Fibroblast of the aortic adventitia (primary cell): ENCODE measurements at places on chromosomes 16 and 17.

- DNase-seq = no peak
These were observed 3.4 kb downstream of the NARF start for GRCh38 chr17:82461827-82462524.

GRCh38 chr16:83831456-83831987 is 23.7 kb downstream of the HSBP1 start:
- DNase-seq = no peak

- no peak for DNase-seq
These were observed 655 bp upstream of the GPR139 start for GRCh38 chr16:20074099-20074991.

- DNase-seq = no peak
These were observed 20.4 kb downstream of the KIAA0513 start for GRCh38 chr16:85047867-85048455.

DNA sequence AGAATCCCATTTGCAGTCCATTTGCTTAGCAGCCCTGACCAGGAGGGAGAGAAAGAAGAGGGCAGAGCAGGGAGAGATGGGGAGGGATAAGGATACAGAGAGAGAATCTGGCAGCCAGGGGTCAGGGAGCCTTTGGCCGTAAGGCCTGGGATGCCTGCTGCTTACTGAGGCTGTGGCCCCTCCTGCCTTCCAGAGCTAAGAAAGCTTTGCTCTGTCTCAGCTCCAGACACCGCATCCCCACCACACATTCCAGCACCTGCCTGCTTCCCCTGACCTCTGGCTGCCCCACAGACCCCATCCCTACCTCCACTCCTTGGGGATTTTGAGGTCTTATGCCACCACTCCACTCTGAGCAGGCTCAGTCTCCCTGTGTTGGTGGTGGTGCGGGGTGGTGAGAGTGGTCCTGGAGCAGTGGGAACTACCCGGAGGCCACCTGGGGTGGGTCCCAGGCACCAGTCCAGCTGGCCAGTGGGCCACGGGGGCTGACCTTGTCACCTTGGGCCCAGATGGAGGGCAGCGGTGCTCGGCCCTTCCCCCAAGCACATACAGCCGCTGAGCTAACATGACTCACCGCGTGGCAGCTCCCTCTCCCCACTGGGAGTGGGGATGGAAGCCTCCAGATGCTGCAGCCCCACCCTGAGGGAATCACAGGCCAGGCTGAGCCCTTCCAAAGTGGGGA is 58.3 kb downstream of the RAI1 start:
- DNase-seq = peak; percentile 68

DNA sequence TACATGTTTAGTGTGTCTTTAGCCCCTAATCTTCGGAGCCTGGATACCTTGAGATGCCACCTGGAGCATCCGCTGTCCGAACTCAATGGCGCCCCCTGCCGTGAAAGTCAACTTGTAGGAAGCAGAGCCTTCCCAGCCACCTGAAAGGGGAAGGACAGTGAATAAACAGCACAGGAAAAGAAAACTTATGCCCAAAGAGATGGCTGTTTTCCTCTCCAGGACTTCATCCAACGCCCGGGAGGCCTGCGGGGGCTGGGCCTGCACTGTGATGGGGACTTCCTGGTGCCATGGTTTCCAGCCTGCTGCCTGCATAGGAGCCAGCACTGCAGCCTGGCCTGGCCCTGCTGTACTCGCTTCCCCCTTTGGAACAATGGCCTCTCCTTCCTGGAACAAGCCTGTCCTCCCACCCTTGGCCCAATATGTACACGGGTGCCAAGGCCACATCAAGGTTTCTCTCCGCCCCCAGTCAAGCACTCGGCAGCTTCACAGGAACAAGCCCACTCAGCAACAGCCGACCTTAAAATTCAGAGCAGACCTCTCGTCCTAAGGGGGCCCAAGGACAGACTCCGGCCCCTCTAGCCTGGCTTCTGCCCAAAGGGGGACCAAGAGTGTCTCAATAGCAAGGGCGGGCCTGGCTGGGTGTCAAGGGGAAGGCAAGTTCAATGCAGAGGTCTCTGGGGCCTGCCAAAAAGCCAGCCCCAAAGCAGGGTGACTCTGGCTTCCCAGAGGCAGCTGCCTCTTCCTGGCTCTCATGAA is 4.5 kb upstream of the UNC13D start:
- peak; percentile 56 for DNase-seq

DNA sequence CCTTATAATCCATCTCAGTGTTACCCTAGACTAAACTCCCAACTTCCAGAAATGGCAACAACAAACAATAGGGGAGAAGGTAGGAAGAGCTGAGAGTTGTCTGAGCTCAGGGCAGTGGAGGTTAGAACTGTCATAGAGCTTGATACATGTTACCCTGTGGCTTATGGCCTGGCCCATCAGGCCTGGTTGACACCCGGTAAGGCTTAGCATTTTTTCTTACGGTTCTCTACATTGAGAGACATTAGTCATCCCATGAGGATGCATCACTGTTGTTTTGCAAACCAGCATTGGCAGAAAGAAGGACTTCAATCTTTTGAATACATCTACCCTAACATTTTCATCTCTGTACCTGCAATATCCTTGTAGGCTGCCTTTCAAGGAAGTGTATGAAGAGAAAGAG is 226.6 kb downstream of the PHKB start:
- no peak for DNase-seq

DNA sequence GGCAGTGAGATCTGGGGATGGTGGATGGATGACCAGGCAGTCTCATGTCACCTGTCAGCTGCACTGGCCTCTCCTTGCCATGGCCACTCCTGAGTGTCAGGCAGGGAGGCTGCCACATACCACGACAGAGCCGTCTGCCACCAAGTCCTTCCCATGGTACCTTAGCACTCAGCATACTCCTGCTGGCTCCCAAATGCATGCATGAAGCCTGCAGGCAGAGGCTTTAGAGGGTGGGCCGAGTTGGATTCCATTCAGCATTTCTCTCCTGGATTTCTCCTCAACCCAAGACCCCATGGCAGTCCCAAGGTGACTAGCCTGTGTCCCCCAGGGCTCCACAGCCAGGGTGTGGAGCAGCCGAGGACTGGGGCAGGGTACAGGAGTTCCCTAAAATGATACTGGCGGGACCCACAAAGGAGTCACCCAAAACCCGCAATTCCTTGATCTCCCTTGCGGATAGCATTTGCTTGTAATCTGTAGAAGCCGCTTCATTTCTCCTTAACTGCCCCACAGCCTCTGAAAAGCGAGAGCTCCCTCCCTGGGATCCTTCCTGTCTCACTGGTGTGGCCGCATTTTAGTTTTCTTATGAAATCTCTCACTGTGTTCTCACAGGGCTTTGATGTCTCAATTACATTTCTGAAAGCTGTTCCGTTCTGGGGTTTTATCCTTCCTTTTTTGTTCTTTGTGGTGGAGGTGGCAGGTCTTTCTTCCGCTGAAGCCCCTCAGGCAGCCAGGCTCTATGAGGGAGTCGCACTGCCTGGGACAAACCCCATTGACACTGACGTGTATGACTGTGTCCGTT is 141.4 kb downstream of the SOCS1 start:
- no peak for DNase-seq

DNA sequence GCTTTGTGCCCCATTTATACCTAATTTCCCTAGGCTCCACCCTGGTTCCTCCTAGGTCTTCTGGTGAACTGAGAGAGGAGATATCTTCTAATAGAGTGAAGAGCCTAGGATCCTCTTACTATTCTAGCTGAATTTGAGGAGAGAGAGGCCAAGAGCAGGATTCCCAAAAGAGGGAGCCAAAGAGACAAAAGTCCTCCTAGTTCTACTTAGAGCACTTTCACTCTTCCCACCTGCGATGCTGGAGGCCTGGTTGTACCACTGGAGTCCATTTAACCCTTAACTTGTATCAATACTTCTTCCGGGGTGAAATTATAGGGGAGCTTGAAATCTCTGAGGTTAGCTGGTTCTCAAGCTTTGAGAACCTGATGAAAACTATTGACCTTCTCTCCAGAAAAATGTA is 3.4 kb upstream of the SSH2 start:
- DNase-seq = peak; percentile 63

DNA sequence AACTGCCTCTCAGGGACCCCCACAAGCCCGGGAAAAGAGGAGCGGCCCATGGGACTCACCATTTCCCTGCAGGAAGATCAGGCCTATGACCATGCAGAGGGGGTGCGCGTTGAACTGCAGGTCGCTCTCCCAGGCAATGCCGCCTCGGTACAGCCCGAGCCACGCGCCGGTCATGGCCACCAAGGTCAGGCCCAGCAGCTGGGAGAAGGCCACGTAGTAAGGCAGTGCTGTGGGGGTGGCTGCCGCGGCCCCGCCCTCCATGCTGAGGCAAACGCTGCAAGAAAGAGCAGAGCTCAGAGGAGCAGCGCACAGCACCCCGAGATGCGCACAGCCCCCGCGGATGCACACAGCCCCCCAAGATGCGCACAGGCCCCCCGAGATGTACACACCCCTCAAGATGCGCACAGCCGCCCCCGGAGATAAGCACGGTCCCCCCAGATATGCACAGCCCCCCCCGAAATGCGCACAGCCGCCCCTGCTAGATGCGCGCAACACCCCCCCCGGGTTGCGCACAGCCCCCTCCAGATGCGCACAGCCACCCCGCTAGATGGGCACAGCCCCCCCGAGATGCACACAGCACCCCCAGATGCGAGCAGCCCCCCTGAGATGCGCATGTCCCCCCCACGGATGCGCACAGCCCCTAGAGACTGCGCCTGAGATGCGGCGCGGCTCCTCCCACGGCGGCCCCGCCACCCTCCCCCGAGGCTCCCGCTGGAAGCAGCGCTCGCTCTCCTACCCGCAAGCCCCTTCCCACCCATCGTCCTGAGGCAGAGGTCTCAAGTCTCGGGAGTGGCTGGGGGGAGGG is 8.6 kb downstream of the CYB561 start:
- DNase-seq = peak; percentile 30

DNA sequence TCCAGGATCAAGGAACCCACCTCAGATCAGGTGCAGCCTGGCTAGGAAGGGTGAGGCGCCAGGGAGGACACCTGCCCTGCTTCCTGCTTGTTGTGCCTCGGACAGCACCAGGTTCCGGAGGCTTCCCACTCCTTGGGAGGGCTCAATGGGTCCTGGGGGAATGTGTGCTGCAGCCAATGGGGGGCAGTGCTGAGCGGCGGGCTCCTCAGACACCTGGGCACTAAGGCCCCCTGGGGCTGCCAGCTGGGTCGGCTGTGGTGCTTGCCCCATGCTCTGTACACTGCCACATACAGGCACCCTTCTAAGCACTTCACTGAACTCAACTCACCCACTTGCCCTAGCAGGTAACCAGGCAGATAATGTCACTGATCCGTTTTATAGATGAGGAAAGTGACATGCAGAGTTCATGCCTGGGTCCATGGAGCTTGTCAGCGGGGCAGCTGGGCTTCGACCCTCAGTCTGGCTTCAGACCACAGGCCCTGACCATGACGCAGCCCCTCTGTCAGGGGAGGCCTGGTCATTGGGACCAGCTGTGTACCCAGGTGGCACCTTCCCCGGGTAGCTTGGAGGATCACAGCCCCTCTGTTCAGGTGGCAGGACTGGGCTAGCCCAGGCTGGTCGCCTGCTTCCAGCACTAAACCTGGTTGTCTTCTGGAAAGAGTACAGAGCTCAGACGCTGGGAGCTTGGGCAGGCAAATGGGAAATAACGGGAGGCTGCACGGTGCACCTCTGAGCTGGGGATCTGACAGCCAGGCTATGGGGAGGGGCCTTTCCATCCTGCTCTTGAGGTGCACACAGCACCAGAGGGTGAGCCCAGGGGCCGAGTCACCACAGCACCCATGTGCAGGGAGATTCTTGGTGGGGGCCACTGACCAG is 8.2 kb downstream of the FN3K start:
- no peak for DNase-seq

DNA sequence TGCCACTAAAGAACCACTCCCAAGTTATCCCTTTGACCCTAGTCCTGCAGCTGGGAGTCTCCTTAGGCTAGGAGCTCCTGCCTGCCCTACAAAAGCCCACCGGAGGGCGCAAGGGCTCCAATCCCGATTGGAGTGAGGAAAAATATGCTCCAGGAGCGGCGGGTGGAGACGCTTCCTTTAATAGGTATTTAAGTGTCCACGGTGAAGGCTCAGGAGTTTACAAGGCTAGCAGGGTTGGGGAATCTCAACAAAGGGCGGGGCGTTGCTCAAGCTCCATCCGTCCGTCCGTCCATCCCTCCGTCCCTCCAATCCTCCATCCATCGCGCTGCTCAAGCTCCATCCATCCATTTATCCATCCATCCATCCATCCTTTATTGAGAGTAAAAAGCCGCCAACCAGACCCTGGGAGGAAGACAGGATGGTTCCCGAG is 556 bp upstream of the SPNS1 start:
- DNase-seq = peak; percentile 74

DNA sequence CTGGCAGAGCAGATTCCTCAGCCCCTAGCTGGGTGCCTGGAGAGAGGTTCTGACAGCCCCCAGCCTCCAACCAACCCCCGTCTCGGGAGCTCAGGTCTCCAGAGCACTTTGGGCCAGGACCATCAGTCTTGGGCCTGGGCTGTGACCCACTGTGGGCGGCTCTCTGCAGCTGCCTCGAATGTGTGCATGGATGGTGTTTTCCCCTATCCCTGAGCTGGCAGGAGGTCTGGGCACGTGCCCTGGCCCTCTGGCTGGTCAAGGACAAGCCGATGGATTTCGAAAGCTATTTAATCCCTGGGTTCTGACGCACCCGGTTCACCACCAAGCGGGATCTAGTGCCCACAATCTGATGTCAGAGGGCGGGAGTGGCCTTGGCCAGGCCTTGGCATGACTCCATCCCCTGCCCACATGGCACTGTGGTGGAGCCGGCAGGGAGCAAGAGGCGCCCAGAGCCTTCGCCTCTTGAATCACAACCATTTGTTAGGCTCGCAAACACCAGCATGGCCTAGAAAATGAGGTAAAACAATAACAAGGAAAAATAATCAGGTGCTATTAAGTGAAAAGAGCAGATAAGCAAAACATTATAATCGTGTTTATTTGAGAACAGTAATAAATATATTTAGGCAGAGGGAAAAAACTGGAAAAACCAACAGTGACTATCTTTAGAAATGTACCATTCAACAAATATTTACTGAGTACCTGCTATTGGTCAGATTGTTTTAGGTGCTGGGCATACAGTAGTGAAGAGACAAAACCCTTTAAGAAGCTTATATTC is 69.3 kb upstream of the TOB1 start:
- no peak for DNase-seq

DNA sequence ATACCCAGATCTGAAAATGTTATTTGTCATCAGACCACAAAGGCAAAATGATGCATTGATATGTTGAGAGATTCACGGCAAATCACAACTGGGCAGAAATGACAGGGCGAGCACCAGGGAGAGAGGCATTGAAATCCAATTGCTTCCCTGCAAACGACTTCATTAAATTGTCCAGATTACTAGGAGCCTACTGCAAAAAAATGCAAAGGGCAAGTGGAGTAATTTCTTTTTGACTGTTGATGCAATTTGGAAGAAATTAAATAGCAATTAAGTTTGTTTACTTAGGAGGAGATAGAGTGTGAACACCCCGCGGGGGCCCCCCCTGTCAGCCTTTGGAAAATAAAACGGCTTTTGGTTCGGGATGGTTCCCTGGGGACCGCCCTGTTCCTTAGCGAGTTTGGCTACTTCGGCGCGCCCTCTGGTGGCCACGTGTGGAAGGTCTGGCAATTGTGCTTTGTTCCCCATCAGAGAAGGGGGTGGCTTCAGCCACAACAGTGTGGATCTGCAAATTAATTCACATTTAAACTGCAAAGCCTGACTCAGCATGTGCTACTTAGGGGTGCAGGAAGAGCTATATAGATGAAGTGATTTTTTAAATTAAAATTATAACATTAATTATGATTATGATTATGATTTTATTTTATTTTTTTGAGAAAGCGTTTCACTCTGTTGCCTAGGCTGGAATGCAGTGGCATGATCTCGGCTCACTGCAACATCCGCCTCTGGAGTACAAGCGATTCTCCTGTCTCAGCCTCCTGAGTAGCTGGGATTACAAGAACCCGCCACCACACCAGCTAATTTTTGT is 14.5 kb upstream of the TMC7 start:
- peak; percentile 82 for DNase-seq

GRCh38 chr17:51486091-51486490 is 225.7 kb downstream of the UTP18 start:
- DNase-seq = no peak

- DNase-seq = no peak
These were observed 1.1 kb downstream of the SEPTIN12 start for GRCh38 chr16:4787068-4787467.
